ENCODE measurements at places on chromosomes 1 and 21.

GRCh38 chr1:190455631-190456030 lies 22.0 kb downstream of the BRINP3 start:
- DNase-seq = no peak

DNA sequence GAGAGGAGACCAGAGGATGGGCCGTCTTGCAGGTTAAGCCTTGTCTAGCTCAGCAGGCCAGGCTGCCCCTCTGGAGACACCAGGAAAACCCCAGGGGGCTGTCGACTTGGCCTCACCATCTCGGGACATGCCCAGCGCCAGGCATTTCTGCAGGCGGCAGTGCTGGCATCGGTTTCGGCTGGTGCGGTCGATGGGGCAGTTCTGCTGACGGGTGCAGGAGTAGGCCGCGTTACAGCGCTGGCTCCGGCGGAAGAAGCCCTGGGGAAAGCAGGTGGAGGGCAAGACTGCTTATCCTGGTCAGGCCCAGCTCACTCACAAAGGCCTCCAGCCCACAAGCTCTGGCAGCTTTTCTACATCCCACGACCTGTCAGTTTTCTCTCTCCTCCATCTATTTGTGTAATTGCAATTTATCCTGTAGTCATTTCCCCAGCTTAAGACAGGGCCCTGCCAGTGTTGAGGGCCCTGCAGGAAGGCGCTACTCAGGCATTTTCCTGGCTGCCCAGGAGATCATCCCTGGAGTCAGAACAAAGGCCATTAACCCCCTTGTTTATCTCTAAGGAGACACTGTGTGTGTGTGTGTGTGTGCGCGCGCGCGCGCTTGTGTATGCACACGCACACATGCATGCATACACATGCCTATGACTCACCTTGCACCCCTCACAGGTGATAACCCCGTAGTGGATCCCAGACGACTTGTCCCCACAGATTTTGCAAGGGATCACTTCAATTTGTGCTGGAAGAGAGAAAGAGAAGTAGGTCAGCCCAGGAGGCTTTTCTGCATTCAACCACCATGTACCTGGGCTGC lies 11.5 kb upstream of the LINGO4 start:
- no peak for DNase-seq

DNA sequence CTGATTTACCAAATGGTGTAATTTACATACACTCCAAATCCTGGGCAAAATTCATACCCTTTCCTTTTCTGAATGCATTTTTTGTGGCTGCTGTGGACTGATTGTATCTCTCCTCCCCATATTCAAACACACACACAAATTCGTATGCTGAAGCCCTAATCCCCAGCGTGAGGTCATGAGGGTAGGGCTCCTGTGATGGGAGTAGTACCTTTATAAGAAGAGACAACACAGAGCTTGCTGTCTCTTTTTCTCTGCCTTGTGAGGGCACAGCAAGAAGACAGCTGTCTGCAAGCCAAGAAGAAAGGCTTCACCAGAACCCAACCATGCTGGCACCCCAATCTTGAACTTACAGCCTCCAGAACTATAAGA lies 24.4 kb downstream of the DUSP10 start:
- no peak for DNase-seq

- no peak for DNase-seq
These were observed 208.7 kb downstream of the SIPA1L2 start for GRCh38 chr1:232421143-232421796.

DNA sequence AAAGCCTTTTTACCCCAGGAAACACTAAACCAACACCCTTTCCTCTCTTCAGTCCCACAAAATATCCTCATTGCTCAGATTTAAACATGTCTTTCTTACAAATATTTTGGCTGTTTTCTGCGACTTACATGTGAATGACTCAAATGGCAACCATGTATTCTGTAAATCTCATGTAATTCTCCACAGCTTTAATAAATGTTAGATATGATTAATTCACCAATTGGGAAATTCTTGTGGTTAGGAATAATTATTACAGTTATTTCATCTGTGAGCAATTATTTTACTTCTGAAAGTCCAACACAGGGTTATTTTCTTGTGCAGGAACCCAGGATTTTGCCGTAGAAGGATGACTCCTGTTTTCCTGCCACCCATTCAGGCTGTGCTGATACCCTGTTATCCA lies 431.5 kb downstream of the LMO4 start:
- DNase-seq = no peak

DNA sequence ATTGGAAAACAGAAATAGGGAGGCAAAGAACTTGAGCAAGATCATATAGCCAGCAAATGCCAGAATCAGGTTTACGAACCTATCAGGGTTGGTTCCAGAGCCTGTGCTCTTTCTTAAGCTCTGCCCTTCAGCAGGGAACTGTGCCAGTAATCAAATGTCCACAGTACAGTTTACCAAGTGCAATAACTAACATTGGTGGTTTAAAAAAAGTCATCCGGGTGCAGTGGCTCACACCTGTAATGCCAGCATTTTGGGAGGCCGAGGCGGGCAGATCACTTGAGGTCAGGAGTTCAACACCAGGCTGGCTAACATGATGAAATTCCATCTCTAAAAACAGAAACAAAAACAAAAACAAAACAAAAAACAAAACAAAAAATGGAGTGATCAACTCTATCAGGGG lies 182.7 kb downstream of the LMX1A start:
- no peak for DNase-seq

- DNase-seq = no peak
These were observed 6.7 kb downstream of the TBX15 start for GRCh38 chr1:118981436-118981835.

GRCh38 chr1:237062976-237063375 lies 21.0 kb downstream of the RYR2 start:
- no peak for DNase-seq

- no peak for DNase-seq
These were observed 16.6 kb downstream of the NUDC start for GRCh38 chr1:26938004-26938658.

GRCh38 chr1:117058810-117059209 lies 1.3 kb upstream of the TTF2 start:
- no peak for DNase-seq

GRCh38 chr1:221418346-221418745 lies 323.5 kb downstream of the DUSP10 start:
- DNase-seq = no peak

- DNase-seq = no peak
These were observed 394.3 kb downstream of the NTNG1 start for GRCh38 chr1:107535091-107535490.

GRCh38 chr1:196381544-196381943 lies 226.7 kb downstream of the KCNT2 start:
- no peak for DNase-seq

GRCh38 chr1:196400478-196401451 lies 207.5 kb downstream of the KCNT2 start:
- no peak for DNase-seq

DNA sequence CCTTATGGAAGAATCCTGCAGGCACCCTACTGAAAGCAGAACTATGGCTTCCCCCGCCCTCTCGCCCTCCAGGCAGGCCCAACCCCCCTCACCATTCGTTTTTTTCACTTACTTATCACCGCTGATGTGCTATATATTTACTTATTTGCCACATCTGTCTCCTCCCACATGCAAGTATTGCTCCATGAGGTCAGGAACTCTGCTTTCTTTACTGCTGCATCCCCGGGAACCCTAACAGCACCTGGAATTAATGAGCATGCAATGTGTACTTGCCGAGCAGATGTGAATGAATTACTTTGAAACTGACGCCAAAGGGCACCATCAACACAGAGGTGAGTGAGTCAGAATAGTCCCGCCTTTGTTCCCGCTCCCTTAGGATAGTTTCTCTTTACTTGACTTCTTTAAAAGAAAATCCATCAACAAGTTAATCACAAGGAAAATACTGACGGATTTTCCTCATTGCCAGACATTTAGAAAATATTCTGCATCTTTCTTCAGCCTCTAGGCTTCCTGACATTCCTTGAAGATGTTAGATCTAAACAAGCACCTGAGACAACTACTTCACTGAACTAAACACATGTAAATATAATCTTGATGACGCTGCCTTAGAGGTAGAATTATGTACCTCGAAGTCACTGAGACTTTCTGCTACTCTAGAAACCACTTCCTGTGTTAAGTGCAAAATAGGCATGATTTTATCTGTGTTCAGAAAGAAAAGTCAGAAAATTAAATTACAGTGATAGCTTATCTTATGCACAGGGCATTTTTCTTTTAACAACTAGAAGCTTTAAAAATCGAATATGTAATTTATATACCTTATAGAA lies 17.5 kb upstream of the RAB4A start:
- DNase-seq = no peak

GRCh38 chr21:44364151-44365053 lies 11.0 kb downstream of the TRPM2 start:
- DNase-seq = no peak

- DNase-seq = no peak
These were observed 248.6 kb downstream of the OLFM3 start for GRCh38 chr1:101748077-101748476.

- no peak for DNase-seq
These were observed 17.5 kb upstream of the VSIG8 start for GRCh38 chr1:159879977-159880376.

GRCh38 chr21:14533499-14534428 lies 12.4 kb downstream of the SAMSN1 start:
- DNase-seq = no peak

DNA sequence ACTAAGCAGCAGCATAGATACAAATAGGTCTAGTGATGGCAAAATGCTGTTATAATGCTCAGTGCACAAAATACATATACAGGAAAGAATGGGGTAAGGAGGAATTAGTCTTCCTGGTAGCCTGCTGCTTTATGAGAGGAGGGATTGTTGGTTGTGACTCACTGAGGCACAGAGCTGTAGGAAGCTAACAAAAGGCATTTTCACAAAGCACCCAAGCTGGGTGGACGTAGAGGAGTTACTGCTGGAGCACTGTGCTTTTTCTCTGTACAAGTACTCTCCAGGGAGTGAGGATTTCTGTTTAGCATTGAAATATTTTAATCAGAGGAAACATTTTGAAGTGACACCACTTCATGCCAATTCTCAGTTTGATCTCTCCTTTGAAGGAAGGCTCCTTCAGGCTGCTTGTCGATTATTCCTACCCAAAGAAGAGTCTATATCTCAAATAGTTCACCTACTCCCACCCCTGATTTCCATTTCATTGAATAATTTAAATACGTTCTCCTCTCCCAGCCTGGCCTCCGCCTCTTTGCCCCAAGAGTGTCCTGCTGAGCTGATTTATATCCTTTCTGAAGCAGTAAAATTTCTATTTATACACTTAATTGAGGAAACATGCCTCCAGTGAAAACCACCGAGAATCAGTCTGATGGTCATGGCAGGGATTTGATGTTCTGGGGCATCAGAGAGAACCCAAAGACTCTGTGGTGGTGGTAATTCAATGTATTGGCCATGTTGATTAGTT lies 271.9 kb downstream of the HHAT start:
- no peak for DNase-seq

- no peak for DNase-seq
These were observed 131.9 kb downstream of the BACH1 start for GRCh38 chr21:29430576-29430975.

DNA sequence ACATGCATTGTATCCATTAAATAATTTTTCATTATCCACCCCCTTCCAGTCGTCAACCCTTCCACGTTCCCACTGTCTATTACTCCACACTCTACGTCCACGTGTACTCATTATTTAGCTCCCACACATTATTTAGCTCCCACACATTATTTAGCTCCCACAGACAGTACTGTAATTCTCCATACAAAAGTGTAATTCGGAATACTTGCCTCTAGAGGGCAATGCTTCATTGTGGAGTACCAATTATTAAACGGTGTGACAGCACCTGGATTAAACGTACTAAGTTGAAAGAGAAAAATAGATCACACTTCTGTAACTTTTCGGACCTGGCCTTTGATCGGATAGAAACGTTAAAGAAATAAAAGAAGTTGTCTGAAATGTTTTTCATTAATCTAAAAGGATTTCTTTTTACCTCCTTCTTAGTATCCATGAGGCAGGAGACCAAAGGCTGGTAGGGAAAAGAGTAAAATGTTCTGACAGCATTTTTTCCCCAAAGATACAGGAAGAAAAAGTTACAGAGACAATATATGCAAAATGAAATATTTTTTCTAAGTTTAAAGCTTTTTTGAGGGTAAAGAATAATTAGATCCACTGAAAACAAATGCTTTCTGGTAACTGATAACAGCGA lies 99.2 kb downstream of the LHX8 start:
- DNase-seq = no peak

GRCh38 chr1:153493343-153493960 lies 33.0 kb upstream of the S100A7 start:
- DNase-seq = no peak

GRCh38 chr1:104132382-104132973 lies 382.8 kb downstream of the AMY1C start:
- no peak for DNase-seq

DNA sequence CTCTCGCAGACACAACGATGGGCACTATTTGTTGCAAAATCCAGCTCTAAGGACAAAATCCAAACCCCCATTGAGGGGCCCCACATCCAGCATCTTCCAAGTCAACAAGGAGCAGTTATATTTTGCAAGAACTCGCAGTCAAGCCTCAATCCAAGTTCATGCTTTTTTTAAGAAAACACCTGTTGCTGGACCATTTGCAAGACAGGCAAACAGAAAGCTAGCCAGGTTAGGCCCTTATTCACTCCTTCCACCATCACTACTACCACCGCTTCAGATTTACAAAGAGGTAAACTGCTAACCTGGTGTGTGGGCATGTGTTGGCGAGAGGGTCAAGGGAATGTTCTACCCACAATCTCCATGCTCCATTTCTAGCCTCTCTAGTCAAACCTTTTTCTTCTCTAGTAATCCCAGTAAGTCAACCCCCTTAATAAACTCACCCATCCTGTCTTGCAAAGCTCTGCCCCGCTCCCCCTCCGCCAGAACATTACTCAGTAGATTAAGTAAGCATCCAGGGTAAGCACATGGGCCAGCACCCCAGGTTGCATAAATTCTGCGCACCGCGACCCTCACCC lies 703 bp downstream of the ERI3 start:
- no peak for DNase-seq

DNA sequence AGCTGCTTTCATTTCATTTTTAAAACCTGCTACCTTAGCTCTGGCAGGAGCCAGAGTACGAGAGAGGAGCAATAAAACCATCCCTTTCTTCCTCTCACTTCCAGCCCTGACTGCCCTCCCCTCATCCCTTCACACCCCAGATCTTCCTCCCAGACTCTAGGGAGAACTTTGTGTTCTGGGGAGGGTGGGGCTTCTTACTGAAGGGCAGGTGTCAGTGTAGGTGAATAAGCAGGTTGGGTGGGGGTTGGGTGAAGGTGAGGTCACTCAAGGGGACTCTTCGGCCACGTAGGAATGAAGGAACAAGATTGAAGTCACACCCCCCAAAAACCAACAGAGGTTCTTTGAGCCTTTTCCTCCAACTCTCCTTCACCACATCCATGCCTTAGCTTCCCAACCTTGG lies 88.9 kb downstream of the CD58 start:
- no peak for DNase-seq

GRCh38 chr21:31043471-31043870 lies 5.2 kb upstream of the KRTAP19-8 start:
- DNase-seq = no peak
